H54 (cell line): ENCODE measurements at places on chromosomes 12 and 14.

DNA sequence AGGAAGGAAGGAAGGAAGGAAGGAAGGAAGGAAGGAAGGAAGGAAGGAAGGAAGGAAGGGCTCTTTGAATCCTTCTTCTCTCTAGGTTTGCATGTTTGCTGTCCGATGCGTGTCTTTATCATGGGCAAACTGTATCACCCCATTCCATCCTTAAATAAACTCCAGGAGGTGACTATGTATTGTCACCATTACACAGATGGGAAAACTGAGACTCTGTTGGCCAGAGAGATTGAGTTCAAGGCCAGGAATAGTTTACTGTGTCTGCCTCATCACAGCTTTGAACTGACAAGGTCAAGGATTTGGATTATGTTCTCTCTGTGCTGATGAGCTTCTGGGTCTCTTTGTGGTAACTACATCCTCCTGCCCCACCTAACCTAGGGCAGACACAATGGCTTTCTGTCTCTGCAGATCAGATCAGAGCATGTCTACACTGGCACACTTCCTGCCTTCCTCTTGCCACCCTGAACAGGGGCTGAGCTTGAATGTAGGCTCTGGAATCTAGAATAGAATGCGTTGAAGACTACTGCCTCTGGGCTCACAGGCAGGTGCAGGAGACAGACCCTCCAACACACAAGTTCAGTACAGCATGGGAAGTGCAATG is 78.9 kb upstream of the MAP1LC3B2 start:
- DNase-seq = no peak

DNA sequence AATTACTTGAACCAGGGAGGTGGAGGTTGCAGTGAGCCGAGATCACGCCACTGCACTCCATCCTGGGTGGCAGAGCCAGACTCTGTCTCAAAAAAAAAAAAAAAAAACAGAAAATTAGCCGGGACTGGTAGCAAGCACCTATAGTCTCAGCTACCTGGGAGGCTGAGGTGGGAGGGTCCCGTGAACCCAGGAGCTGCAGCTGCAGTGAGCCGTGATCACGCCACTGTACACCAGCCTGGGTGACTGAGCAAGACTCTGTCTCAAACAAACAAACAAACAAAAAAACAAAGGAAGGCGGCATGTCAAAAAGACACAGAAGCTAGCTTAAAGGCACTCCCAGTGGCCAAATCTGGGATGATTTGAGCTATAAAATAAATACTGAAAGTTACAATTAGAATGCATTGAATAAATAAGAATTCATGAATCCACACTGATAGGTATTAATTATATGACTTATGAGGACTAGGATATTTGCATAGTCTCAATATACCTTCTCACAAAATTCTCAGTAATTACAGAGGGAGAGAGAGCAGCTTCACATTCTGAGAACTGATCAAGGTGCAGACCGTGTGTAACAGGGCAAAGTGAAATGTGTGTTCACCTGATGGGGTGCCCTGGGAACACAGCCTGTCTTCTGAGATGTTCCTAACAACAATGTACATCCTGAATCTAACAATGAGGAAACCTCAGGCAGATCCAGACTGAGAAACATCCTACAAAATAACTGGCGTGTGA is 42.7 kb upstream of the GPR132 start:
- DNase-seq = no peak

GRCh38 chr14:81176241-81176640 is 44.5 kb downstream of the GTF2A1 start:
- DNase-seq = no peak

DNA sequence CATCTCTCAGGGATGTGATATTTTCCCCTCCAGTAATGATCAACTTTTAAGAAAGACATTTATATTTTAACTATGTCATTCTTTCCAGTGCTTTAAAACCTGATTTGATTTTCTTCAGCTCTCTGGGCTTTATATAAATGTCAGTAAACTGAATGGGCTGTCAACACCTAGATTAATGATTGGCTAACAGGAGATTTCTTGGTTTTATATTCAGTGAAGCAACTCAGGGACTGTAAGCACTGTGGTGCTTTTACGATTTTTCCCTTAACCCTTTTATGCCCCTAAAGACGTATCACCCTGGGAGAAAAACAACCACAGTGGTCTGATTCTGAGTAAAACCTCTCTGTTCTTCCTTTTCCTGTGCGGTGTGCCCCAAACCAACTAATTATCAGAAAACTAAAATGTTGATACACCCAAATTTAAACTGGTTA is 38.0 kb downstream of the PTGER2 start:
- no peak for DNase-seq

GRCh38 chr14:94079891-94080620 is 946 bp downstream of the DDX24 start:
- DNase-seq = no peak

GRCh38 chr12:125167658-125168057 is 102.4 kb downstream of the AACS start:
- DNase-seq = no peak

- DNase-seq = no peak
Measured at GRCh38 chr14:57987596-57988300, 121.9 kb upstream of the SLC35F4 start.

DNA sequence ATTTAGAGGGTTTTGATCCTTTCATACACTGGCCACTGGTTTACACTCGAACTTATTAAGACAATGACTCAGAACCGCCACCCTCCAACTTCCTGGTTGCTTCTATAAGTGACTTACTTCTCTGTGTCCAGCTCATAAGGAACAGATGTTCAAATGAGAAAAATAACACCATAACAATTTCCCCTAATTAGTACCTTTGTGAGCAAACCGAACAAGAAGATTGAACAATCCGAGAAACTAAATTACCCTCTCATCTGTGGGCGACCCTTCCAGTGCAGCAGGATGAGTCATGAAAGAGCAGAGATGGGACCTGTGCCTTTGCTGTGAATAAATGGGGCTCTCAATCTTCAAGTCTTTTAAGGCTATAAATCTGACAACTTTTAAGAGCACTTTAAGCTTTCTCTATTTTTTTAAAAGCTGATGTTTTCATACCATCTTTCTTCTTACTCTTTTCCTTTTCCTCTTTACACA is 146.8 kb upstream of the RASSF8 start:
- peak; percentile 9 for DNase-seq

GRCh38 chr14:65296402-65296801 is 116.1 kb upstream of the FUT8 start:
- no peak for DNase-seq

GRCh38 chr12:65602253-65602609 is 222.1 kb upstream of the HMGA2 start:
- DNase-seq = no peak

- no peak for DNase-seq
Measured at GRCh38 chr12:68036642-68037041, 47.4 kb downstream of the IFNG-AS1 start.

- no peak for DNase-seq
Measured at GRCh38 chr14:64727551-64728071, 23.4 kb downstream of the PLEKHG3 start.
